ENCODE measurements at places on chromosomes 12 and 14.
A peak's percentile ranks its signal among the peaks of the same experiment; 100 is the strongest.

- peak; percentile 24 for DNase-seq
Measured at GRCh38 chr14:83912032-83912642, 1617.8 kb upstream of the FLRT2 start.

DNA sequence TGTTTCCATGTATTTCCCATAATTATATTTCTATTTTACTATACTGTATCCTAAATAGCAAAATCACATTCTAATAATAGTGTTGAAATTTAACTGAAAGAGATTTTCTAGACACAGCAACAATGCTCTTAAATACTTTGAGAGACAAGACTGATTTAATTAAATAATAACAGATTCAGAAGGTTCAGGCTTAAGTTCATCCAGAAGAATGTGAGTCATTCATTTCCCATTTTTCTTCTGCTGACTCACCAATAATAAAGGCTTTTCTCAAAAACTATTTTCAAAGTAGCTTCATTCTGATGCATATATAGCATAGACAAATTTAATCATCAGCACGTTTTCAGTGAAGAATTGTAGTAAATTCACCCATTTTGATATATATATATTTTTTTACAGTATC, 481.4 kb downstream of the MDGA2 start:
- no peak for DNase-seq

- no peak for DNase-seq
Measured at GRCh38 chr14:92863286-92864080, 59.5 kb upstream of the CHGA start.

DNA sequence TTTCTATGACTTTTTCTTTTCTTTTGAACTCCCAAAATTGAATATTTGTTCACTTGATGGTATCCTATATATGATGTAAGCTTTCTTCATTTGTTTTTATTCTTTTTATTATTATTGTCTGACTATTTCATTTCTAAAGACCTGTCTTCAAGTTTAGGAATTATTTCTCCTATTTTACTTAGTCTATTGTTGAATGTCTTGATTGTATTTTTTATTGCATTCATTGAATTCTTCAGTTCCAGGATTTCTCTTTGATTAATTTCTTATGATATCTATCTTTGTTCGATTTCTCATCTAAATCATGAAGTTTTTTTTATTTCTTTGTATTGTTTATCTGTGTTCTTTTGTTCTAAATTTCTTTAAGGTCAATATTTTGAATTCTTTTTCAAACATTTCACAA, 238.8 kb downstream of the TTC6 start:
- DNase-seq, result no peak

- peak; percentile 83 for DNase-seq
Measured at GRCh38 chr12:113299619-113300237, 35.2 kb downstream of the SLC8B1 start.

GRCh38 chr12:93137656-93138612, 208.8 kb upstream of the EEA1 start:
- DNase-seq, result peak; percentile 65

DNA sequence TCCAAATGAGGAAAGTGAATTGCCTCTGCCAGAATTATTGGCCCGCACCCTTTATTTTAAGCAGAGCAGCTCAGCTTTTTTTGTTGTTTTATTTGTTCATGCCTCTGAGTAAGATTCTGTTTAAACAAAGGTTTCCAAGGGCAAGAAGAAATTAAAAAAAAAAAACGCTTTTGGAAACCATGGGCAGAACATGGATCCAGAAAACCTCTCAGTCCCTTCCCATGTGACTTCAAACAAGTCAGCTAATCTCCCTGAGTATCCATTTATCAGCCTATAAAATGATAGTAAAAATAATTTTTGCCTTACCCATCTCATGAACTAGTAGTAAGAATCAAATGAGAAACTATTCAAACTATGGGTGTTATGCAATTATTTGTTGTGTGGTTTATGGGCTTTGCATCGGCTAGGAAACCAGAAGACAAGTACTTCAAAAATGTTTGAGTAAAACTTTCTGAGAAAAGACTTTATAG, 27.6 kb downstream of the KITLG start:
- DNase-seq, result peak; percentile 62

- no peak for DNase-seq
Measured at GRCh38 chr14:57834001-57834598, 31.8 kb downstream of the SLC35F4 start.

- DNase-seq, result peak; percentile 60
Measured at GRCh38 chr12:47817272-47818006, 2.3 kb downstream of the HDAC7 start.

DNA sequence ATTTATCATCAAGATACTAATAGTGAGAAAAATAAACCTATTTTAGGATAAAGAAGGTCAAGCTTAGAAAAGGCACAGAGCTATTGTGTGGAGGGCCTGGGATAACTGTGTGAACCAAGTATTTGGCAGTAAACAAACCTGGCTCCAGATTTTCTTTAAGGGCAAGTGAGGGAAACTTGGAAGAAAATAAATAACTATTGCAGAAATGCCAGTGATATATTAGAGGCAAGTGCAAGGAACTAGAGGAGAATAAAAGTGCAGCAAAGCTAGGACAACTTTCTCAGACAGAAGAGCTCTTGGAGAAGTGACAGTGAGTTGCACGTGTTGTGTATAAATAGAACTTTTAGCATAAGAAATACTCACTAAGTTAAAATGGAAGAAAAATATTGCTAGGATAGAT, 83.7 kb downstream of the PRKD1 start:
- no peak for DNase-seq

DNA sequence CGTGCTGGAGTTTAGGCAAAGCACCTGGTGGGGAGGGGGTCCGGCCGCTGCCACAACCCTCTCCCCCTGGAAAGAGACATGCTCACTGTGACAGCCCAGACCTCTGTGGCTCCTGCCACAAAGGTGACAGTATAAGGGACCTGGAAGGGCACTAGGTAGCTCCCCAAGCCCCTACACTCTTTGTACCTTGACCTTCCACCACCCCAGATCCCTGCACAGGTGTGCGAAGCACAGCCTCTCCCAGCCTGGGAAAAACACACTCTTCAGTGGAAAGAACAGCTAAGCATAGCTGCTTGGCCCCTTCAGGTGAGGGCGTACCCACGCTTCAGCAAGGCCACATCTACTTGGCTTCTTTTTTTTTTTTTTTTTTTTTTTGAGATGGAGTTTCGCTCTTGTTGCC, 4.9 kb upstream of the PLA2G1B start:
- DNase-seq, result no peak

GRCh38 chr14:69042787-69043444, 63.8 kb upstream of the ACTN1 start:
- DNase-seq, result peak; percentile 20

DNA sequence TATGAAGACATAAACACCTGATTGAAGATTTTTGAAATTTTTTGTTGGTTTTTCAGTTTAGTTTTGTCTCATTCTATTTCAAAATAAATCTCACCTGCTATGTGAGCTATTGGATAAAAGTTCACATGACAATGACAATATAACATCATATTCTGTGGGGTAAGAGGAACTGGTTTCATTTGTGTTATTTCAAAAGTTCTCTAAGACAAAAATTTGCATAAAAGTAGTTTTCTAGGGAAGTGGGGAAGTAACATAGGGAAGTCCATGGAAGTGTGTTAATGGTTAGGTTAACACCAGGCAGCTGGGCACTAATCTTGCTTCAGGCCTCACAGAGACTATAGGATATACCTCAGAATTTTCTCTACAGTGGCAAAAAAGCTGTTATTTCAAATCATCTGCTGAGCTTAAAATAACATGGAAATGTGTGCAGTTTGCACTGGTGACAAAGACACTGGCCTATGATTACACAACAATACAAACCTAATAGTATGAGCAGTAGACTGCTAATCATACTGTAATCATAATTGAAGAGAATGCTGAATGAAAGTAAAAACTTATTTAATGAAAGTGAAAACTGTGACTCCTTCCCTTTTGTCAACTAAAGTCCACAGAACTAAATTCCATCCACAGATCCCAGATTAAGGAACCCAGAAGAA, 710.6 kb upstream of the TMEM132C start:
- DNase-seq, result no peak

- no peak for DNase-seq
Measured at GRCh38 chr14:32200368-32201192, 1.3 kb upstream of the RNU6-7 start.

DNA sequence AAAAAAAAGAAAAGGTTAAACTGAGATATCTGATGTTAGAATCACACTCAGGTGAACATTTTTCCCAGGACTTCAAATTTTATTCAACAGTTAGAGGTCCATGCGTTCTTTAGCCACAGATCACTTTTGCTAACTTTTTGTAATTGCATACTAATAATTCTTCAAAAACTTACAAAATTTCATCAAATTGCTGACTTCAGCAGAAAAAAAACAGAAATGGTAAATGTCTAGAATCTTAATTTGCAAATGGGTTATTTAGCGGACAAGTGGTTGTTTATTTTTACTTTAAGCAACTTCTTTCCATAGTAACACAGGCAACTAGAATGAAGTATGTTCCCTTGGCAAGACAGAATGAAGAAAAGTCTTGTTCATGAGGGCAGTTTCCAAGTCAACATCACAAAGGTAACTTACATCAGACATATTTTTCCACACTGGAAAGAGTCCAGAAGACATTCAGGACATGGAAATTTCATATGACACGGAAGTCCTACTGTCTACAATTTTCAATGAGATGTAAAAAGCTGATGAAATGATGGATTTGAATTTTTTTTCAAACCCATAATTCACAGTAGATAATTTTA, 62.5 kb upstream of the SOX5 start:
- DNase-seq, result no peak

- DNase-seq, result peak; percentile 24
Measured at GRCh38 chr12:103924761-103925641, 5.2 kb upstream of the HSP90B1 start.

DNA sequence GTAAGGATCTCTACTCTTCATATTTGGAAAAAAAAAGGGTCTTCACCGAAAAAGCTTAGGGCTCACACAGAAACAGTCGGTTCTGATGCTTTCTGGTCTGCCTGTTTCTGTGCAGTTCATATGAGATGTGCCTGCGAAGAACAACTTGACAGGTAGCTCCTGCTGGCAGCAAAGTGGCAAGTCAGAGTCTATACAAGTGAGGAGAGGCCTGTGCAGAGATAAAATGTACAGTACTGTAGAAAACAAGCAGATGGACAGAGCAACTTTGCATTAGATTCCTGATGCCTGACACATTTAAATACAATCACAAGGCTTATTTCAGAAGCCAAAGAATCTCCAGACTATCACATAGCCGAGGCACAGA, 936.0 kb downstream of the DIO2 start:
- DNase-seq, result no peak

DNA sequence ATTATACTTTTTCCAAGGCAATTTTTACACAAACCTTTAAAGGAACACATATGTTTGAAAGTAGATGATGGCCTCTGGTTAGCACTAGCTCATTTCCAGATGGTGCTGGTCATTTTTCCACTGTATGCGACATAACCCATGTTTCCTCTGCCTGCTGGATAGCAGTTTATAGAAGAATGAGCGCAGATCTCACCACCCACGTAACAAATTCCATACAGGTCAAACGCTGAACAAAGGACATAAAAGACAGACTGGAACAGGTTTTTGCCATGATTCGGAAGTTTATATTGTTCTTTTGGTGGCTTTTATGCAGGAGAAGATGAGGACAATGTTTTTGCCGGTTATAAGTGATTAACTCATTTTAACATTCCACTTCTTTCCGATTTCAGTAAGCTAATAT, 30.7 kb downstream of the PPP1R36 start:
- peak; percentile 70 for DNase-seq

GRCh38 chr12:46579474-46579873, 206.9 kb upstream of the SLC38A2 start:
- peak; percentile 45 for DNase-seq

- no peak for DNase-seq
Measured at GRCh38 chr14:38226366-38226765, 18.7 kb downstream of the SSTR1 start.

DNA sequence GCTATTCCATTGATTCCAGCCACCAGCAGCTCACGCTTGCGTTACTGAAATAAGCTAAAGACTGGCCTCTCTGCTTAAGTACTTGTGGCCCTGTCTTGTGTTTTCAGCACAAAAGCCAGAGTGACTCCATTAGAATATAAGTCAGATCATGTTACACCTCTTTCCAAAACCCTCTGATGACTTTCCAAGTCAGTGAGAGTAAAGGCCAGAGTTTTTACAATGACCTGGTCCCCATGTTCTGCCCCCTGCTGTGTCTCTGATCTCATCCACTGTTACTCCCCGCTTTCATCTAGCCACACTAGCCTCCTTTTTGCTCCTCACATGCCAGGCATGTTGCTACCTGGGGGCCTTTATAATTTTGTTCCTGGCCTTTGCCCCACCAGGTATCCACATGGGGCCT, 6.9 kb upstream of the CKAP4 start:
- no peak for DNase-seq

GRCh38 chr12:128424931-128425431, 158.0 kb downstream of the TMEM132C start:
- no peak for DNase-seq

DNA sequence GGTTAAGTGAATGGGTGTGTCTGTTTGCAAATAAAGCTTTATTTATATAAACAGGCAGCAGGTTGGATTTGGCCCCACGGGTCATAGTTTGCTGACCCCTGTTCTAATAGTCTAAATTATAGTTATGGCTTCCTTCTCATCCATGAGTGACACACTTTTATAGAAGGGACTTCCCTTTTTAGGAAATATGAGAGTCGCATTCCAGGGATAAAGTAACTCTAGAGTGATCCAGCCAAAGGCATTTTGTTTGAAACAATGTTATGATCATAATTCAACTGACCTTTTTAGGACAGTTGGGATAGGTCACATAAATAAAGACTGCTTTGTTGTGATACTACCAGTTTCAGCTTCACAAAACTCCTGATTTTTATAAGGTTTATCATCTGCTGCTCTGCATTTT, 87.9 kb downstream of the ALX1 start:
- DNase-seq, result no peak

- DNase-seq, result no peak
Measured at GRCh38 chr12:2151391-2151790, 98.6 kb downstream of the CACNA1C start.

- peak; percentile 75 for DNase-seq
Measured at GRCh38 chr12:62210422-62210821, 49.8 kb upstream of the USP15 start.

DNA sequence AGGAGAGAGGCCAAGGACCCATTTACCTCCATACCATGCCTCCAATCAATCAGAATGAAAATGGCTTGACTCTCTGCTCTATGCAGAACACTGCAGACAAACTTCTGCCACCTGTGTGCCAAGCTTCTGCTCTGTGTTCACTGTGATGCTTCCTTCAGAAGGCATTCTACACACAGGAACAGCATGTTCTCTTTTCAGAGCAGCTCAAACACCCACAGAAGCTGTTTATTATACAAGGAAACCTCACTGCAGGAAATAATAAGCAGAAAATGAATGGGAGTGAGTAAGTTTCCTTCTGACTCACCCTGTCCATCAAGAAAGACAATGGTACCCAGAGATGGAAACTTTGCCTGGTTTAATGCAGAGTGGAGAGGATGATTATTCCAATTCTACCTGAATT, 2.4 kb upstream of the ESR2 start:
- DNase-seq, result no peak

- DNase-seq, result no peak
Measured at GRCh38 chr12:81005606-81006005, 67.9 kb upstream of the LIN7A start.
